ENCODE measurements at places on chromosomes 16 and 17. TPM values are rescaled to one million over a fixed set of nuclear protein-coding genes. Genes with fewer than 3 reads are reported as not detected.

DNA sequence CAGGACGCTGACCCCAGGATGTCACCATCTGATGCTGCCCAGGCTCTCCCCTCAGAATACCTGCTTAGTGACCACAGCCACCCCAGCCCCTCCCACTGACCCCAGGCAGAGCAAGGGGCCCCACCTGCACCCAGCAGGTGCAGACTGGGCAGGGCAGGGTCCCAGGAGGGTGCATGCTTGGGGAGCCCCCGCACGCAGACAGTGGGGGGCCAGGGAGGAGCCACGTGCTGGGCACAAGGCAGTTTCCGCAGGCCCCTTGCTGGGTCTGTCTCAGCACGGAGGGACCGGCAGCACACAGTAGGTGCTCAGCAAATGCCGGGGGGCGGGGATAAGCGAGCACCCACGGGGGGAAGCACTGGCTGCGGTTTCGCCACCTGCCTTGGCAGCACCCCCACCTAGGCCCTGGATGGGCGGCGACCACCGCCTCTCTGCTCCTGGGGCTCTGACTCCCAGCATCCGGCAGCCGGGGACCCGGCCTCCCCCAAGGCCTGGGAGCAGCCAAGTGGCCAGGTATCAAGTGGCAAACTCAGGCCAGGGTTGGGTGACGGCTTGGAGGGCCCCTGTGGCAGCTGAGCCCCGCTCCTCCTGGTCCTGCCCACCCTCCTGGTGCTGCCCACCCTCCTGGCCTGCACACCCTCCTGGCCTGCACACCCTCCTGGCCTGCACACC lies 18.7 kb upstream of the SSTR5 start:
- DNase-seq = no peak

- no peak for DNase-seq
Observed at GRCh38 chr17:18065546-18065945, 22.2 kb upstream of the DRG2 start.

LRRC36 gene
- polyA plus RNA-seq = 61.9 TPM

GRCh38 chr16:12871784-12872183 lies 29.6 kb upstream of the SHISA9 start:
- no peak for DNase-seq

- DNase-seq = no peak
Observed at GRCh38 chr17:33218698-33219601, 74.1 kb downstream of the ASIC2 start.

DNA sequence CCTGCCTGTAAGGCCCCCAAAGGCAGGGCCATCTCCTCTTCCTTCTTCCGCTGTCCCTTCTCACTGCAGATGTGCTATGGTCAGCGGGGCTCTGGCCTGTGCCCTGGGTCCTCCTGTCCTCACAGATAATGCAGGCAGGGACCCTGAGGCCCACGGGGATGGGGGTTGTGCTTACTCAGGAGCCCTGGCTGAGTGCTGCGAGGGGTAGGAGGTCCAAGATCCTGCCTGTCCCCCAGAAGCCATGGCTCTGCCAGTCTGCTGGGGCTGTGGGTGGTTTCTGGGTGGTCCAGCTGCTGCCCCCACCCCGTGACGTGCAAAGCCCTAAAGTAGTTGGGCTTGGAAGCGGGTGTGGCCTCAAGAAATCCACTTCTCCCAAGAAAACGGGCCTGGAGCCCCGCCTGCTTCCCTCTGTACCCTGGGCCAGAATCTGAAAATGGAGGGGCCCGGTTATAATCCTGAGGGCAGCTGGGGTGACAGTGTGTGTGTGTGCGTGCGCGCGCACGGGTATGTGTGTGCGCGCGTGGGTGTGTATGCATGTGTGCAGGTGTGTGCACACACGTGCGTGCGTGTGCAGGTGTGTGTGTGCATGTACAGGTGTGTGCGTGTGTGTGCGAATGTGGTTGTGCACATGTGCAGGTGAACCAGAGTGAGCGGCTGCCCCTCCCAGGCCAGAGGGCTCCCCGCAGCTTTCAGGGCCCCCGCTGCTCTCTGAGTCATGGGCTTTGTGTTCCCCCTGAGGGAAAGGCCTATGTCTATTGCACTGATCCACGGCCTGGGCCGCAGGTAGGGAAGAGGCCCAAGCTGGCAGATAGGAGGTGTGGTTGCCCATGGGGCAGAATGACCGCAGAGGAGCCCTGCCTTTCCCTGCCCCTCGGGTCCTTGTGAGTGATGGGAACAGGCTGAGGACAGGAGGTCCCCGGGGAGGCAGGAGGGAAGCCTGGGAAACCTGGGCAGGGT lies 13.8 kb downstream of the SPNS2 start:
- no peak for DNase-seq

- DNase-seq = no peak
Observed at GRCh38 chr16:8585857-8586256, 4.5 kb downstream of the TMEM114 start.

- no peak for DNase-seq
Observed at GRCh38 chr17:41894791-41895331, 23.9 kb downstream of the ACLY start.

TNP2 gene
- polyA plus RNA-seq = not detected

GRCh38 chr16:2237102-2237482 lies 848 bp downstream of the DNASE1L2 start:
- no peak for DNase-seq

PMFBP1 gene
- polyA plus RNA-seq = 5.2 TPM

DNA sequence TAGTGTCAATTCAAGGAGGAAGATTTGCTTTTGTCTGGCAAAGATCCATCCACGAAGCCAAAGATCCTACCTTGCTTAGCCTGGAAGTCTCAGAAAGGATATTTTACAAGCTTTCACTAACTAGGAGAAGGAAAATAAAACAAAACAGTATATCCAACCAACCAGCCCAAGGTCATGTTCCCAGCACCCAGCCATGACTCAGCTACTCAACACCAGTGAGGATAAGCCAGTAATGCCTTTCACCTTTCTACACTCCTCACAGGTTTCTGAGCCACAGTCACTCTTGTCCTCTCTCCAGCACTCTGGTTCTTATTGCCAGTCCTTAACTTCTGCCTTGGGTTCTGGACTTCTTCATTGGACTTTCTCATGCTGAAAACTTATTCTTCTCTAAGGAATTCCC lies 116.2 kb downstream of the CDH11 start:
- DNase-seq = no peak

GRCh38 chr17:8421571-8421970 lies 14.1 kb upstream of the NDEL1 start:
- no peak for DNase-seq

DNA sequence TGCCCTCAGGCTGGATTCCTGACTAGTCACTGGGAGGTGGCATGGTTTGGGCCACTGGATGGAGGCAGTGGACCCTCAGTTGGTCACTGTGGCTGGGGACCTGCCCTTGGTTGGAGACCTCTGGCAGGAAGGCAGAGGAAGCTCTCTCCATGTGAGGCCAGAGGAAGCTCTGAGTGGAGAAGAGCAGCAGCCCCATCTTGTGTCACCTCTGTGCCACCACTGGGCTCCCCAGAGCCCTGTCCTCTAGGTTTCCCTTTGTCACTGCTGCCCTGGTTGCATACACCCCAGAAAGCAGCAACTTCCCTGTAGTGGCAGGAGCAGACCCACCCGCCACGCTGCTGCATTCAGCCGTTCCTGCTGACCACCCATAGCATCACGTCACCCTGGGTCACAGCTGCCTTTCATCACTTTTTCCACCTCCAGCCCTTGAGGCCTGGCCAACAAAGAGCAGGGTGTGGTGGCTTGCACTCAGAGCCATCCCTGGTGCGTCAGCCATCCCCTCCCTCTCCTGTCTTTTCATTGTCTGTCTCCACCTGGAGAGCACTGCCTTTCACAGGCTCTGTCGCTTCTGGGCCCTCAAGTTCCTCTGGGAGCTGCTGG lies 11.9 kb downstream of the CTRL start:
- no peak for DNase-seq

FBXO31 gene
- polyA plus RNA-seq = 24.1 TPM

GGT6 gene
- polyA plus RNA-seq = 9.9 TPM

DNA sequence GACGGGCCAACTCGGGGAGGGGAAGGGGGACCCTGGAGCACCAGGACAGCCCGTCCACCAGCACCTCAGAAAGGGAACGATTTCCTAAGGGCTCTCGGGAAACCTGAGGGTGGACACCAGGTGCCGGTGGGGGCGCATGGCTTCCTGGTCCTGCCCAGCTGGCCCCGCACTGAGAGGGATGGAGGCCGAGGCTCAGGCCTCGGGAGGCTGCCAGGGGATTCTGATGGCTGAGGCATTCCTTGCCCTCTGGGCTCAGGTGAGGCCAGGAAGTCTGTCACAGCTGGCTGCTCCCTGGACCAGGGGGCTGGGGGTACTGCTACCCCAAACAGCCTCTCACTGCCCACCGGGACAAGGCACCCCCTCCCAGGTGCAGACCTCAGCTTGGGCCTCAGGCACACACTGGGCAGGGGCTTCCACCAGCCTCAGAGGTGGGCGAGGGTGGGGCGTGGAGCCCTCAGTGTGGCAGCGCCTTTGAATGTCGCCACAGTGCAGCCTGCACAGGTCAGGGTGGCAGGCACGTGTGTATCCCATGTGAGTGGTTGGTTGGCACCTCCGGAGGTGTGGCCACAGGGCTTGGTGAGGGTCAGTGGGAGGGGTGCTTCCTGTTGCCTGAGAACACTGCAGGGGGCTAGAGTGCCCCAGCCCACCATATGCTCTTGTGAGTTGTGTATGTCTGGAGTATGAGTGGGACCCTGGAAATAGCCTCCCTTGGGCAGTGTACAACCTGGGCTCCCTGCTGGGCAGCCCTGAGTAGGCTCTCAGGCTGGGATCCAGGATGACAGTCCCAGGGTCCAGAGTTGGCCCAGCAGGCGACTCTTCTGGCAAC lies 3.9 kb upstream of the FSCN2 start:
- peak; percentile 57 for DNase-seq

GRCh38 chr16:47056688-47057629 lies 83.5 kb upstream of the DNAJA2 start:
- DNase-seq = no peak

Data from left lung (tissue), 14 donors.